A673 (cell line): ENCODE measurements at places on chromosomes 7 and 10.

DNA sequence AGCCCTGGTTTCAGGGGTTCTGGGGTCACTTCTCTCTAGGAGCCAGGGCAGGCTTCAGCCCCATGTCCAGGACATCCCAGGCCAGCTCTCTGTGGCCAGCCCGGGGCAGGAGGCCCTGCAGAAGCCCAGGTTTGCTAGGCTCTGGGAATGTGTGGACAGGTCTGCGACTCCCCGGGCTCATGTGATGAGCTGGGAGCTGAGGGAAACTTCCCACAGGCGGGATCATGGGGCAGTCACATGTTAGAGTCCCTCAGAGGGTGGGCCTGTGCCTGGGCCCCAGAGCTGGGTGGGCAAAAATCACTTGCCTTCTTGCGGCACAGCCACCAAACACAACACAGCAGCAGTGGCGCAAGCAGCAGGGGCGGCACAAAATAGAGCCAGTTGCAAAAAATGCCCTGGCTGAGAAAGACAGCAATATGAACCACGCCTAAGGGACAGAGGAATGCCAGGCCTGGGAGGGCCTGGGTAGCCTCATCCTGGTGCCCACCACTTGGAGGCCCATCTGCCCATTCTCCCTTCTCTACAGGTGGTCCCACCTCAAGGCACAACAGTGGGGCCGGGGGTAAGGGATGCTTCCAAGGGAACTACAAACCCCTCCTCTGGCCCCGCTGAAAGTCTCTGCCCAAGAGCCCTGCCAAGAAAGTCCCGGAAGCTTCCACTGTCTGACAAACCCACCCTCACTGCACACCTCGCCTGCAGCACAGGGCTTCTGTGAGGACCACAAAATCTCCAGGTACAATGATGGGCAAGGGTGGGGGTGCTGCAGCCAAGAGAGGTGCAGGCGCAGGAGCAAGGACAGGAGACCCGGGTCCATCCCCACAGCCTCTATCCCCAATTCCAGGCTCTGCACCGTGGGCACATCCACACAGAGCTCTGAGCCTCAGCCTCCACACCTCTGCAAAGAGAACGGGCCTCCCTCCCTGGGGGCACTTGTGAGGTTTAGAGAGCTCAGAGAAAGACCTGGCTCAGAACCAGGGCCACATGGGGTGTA is 34.6 kb upstream of the ANTXRL start:
- no peak for DNase-seq

DNA sequence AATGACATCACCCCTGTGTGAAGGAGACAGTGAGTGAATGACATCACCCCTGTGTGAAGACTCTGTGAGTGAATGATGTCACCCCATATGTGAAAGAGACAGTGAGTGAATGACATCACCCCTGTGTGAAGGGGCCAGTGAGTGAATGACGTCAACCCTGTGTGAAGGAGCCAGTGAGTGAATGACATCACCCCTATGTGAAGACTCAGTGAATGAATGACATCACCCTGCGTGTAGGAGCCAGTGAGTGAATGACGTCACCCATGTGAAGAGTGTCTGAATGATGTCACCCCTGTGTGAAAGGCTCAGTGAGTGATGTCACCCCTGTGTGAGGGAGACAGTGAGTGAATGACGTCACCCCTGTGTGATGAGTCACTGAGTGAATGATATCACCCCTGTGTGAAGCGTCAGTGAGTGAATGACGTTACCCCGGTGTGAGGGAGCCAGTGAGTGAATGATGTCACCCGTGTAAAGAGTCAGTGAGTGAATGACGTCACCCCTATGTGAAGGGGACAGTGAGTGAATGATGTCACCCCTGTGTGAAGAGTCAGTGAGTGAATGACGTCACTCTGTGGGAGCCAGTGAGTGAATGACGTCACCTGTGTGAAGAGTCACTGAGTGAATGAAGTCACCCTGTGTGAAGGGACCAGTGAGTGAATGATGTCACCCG is 478.1 kb downstream of the PTPRN2 start:
- DNase-seq, result no peak

GRCh38 chr10:132965411-132966057 is 23.2 kb upstream of the CFAP46 start:
- DNase-seq, result no peak

DNA sequence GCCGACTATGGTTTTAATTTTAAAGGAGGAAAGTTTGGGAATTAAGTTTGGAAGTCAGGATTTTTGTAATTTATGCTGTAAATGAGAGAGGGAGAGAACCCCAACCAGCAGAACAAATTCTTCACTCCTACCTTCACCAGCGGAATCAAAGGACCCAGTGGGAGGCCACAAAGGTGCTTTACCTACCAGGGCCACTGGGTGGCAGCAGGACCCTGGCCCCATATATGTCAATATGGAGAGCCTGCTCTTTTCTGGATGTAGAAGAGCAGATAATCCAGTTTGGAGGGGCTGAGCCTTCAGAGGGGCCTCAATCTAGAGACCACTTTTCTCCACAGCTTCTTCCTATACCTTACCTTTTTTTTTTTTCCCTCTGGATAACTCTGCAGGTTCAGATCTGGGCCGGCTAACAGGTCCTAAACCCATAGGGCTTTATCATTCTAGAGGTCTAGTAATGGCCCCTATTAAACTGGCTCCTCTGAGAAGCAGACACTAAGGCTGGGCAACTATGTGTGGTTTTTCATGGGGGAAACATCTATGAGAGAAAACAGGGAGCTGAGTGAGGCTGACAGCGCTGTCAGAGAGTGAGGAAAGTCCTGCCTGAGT is 8.5 kb upstream of the SCD start:
- DNase-seq, result peak; percentile 79

- no peak for DNase-seq
These were observed 355.3 kb downstream of the ARL4A start for GRCh38 chr7:13042605-13043236.

- DNase-seq, result no peak
These were observed 5.4 kb downstream of the CAV1 start for GRCh38 chr7:116530107-116530820.

GRCh38 chr10:114393482-114393881 is 10.8 kb downstream of the AFAP1L2 start:
- no peak for DNase-seq

DNA sequence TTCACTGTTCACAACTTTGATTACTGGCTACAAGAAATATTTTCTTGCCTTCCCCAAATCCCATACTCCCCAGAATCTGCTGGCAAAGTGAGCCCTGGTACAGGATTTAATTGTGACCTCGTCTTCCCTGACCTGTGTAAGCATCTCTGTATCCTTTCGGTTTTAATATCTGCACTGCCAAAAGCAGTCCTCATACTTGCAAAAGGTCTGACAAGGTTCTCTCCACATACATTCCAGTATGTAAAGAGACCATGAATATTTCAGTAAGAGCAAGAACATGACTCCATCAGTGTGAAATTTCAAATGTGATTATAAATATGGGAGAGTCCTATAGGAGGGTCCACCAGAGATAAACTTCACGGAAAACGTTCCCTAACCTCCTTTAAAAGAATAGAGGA is 134.0 kb upstream of the TCF7L2 start:
- DNase-seq, result no peak

GRCh38 chr7:151100921-151101320 is 14.6 kb downstream of the AGAP3 start:
- DNase-seq, result no peak

DNA sequence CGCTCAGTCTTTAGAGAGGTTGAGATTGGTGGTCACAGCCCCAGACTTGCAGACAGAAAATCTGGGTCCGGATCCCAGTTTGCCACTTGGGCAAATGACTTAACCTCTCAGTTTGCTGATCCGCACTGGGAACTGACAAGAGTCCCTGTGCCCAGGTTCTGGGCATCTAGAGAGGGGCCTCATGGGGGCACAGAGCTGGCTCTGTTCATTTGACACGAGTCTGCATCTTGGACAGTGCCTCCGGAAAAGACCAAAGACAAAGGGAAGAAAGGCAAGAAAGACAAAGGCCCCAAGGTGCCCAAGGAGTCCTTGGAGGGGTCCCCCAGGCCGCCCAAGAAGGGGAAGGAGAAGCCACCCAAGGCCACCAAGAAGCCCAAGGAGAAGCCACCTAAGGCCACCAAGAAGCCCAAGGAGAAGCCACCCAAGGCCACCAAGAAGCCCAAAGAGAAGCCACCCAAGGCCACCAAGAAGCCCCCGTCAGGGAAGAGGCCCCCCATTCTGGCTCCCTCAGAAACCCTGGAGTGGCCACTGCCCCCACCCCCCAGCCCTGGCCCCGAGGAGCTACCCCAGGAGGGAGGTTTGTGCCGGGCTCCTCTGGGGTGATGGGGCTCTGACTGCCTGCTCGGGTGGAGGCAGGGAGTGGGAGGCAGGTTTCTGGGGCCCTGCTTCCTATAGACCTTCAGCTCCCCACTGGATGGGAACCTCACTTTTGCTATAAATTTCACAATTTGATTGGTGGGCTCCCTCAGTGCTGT is 2.3 kb downstream of the AEBP1 start:
- DNase-seq, result no peak

GRCh38 chr10:78288663-78289062 is 255.0 kb downstream of the RPS24 start:
- DNase-seq, result no peak

DNA sequence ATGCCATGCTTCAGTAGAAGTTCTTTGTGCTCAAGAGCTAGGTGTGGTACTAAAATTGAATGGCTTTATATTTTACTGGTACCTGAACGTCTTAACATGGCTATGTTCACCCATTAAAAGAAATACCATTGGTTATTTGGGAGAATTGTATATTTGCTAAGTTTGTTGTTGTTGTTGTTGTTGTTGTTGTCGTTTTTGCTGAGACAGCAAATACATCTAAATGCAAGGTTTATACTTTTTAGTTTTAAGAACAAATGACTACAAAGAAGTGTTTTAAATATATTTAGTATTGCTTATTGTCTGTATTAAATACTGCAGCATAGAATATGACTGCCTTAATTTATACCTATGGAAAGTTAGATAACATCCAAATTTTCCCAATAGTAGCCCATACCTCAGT is 66.9 kb downstream of the HECW1 start:
- no peak for DNase-seq

- DNase-seq, result no peak
These were observed 108.4 kb downstream of the HIPK2 start for GRCh38 chr7:139669106-139670061.

GRCh38 chr7:6637544-6638229 is 569 bp downstream of the ZNF316 start:
- DNase-seq, result peak; percentile 30

DNA sequence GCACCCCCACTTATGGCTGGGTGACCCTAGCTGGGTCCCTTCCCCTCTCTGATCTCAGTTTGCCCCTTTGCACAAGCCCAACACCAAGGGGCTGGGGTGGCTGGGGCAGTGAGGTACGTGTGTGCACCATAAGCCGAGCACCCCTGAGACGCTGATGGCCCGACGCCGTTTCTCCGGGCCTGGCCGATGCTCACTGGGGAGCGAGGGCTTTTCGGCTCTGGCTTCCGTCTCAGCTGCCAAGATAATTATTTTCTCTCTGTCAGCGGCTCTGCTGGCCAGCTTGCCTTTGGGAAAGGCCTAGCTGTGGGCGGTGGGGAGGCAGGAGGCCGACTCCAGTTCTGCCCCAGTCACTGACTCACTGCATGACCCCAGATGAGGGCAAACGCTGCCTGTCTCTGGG is 91.0 kb downstream of the ZMIZ1 start:
- DNase-seq, result no peak

DNA sequence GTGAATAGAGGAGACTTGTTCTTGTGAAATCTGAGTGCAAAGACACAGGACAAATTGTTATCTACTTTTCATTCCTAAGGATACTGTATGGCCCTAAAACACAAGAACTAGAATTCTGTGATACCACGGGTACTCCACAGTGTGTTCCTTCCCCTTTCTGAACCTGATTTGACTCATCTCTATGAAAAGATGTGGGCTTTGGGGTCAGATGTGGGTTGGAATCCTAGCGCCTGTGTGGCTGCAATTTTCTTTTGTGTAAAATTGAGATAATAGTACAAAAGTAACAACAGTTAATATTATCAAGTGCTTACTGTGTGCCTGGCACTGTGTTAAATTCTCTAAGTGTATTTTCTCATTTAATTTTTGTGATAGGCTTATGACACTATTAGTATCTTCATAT is 8.1 kb downstream of the SRGN start:
- no peak for DNase-seq

DNA sequence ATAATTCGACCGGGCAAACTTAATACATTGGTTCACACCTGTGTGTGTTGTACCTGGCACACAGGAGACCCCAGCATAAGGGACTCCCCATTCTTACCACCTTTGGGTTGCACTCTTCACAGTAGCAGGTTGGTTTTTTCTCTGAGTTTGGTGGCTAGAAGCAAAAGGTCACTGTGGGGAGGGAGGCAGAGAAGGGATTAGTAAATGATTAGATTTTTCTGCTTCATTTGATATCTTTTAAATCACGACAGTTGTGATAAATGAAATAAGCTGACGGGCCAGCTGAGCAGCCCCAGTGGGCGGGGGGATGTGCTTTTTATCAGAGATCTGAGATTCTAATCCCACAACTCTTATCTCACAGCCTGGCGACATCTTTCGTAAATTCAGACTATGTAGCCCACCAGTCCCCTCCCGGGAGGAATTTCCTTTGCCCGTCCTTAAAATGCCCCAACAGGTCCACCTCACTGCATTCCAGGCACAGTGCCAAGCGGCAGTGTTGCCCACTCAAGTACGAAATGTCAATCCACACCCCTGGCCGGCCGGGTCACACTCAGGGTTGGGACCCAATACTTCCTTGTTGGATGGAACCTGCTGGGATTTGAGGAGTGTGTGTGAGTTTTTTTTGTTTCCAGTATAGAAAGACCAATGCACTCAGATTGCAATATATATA is 10.5 kb upstream of the KCP start:
- no peak for DNase-seq

GRCh38 chr7:6656413-6656812 is 19.3 kb downstream of the ZNF316 start:
- DNase-seq, result no peak

- DNase-seq, result no peak
These were observed 54.0 kb downstream of the IFIT5 start for GRCh38 chr10:89468191-89468965.

DNA sequence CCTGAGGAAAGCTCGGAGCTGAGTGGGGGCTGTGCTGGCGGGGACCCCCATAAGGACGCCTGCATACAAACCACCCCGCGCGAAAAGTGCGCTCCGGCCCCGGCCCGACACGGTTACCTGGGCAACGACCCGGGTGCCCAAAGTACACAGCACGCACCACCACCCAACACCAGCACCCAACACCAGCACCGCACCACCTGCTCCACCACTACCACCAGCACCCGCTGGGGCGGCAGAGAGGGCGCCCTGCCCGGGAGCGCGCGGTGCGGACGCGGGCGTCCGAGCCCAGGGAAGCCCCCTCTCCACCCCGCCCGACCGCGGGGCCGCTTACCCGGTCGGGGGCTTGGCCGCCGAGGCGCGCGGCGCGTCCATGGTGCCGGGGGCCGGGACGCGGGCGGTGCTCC is 345 bp downstream of the COBL start:
- no peak for DNase-seq

GRCh38 chr7:79337717-79338116 is 115.8 kb downstream of the MAGI2 start:
- DNase-seq, result no peak

GRCh38 chr7:117448655-117449054 is 21.4 kb upstream of the ASZ1 start:
- no peak for DNase-seq

GRCh38 chr10:103396789-103397087 is 312 bp downstream of the PDCD11 start:
- no peak for DNase-seq
